ENCODE measurements at places on chromosomes 6 and 20. TPM values are rescaled to one million over a fixed set of nuclear protein-coding genes. Genes with fewer than 3 reads are reported as not detected.
A peak's percentile ranks its signal among the peaks of the same experiment; 100 is the strongest.

PNPLA1 gene
- total RNA-seq, result not detected

SLC32A1 gene
- total RNA-seq, result not detected

SAMD10 gene
- total RNA-seq, result 9.5 TPM

DEFB124 gene
- not detected for total RNA-seq

- DNase-seq, result no peak
Observed at GRCh38 chr6:40313582-40313981, 273.6 kb downstream of the LRFN2 start.

GRCh38 chr6:29631209-29631810 lies 1.7 kb downstream of the GABBR1 start:
- DNase-seq, result no peak

DNA sequence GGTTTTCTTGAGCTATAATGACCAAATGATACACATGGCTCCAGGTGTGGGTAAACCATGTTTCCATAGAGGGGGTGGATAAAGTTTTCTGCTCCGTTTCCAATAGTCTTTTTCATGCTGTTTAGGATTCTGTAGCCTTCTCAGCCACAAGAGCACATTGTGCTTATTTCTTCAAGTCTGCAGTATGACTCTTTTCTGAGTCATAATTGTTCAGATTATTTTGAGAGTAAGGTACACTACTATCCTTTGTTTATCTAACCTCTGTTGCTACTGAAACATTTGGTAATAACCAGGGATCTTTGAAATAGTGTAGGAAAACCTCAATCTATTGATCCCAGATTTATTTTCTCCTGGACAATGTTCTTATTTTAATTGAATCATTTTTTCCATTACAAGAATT lies 247.9 kb upstream of the BMP2 start:
- peak; percentile 77 for DNase-seq

GRCh38 chr6:82397962-82398692 lies 34.5 kb downstream of the TPBG start:
- DNase-seq, result no peak

- no peak for DNase-seq
Observed at GRCh38 chr6:15474196-15474595, 188.6 kb downstream of the DTNBP1 start.

GRCh38 chr6:64712606-64713005 lies 994.4 kb downstream of the EYS start:
- DNase-seq, result no peak

DNA sequence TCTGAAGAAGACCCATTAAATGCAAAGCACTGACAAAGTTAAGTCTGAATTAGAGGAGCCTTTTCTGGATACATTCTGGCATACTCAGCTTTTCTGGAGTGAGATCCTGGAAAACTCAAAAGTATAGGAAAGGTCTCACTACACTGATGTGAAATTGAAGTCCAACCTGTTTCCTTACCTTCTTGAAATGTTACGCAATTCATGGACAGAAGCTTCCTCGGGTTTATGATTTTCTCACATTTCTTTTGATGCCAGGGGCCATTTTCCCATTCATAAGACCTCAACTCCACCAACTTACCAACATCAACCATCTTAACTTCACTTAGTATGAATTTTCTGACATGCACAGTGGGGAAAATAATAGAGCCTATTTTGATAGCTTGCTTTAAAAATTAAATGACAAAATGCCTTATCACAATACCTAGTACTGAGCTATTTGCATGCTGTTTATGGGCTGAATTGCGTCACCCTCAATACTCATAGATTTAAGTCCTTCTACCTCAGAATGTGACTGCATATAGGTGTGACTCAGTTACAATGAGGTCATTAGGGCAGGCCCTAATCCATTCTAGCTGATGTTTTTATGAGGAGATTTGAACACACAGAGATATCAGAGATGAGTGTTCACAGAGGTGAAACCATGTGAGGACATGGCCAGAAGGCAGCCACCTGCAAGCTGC lies 73.4 kb upstream of the RAB32 start:
- DNase-seq, result no peak

- no peak for DNase-seq
Observed at GRCh38 chr6:160069459-160069858, 52.2 kb upstream of the SLC22A1 start.

DNA sequence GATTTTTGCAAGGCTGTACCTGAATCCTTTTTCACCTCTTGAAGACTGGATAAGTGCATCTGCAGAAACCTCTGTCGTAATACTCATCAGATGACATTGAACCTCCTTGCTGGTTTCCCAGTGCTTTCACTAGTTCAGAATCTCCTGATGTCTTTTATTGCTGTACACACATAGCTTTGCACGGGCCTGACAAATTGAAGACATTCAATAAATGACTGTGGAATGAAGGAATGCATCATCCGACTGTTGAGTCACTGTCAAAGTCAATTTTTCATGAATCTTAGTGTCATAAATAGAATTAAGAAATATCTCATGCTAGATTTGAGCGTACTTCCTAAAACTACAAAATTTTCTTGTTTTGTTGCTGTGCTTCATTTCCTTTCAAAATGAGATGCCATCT lies 598.2 kb upstream of the MAP3K7 start:
- no peak for DNase-seq
